MV-4-11 (cell line): ENCODE measurements at places on chromosomes 1 and 21.

DNA sequence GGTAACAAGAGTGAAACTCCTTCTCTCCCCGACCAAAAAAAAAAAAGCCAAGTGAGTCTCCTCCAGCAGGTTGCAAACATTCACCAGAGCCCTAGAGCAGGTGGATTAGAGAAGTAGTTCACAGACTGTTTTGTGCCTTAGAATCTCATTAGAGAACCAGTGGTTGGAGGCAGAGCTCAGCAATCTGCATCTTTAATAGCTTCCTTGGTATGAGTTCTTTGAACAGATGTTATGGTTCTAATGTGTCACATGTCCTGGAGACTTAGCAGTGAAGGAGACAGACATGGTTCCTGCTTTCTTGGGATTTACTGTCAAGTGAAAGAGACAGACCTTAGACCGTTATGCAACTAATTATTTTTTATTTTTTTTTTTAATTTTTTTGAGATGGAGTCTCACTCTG lies 26.8 kb downstream of the SESN2 start:
- DNase-seq: peak; percentile 71

DNA sequence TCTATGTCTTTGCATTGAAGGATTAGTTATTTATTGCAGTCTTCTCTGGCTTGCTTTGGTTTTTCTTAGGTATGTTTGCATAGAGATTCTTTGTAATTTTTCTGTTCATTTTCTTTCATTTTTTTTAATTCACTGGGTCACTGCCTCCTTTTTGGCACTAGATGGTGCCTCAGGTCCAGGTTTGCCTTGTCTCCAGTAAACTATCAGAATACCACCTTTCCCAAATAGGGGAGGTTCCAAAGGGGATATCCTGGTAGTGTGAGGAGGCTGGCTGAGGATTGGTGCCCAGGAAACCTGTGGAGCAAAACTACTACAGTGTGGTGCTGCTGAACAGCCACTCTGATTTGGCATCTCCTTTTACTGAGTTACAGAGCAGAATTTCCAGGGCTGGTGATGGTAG lies 257.1 kb downstream of the KCTD3 start:
- DNase-seq: no peak

- DNase-seq: no peak
Observed at GRCh38 chr1:110076789-110077500, 6.5 kb upstream of the ALX3 start.

DNA sequence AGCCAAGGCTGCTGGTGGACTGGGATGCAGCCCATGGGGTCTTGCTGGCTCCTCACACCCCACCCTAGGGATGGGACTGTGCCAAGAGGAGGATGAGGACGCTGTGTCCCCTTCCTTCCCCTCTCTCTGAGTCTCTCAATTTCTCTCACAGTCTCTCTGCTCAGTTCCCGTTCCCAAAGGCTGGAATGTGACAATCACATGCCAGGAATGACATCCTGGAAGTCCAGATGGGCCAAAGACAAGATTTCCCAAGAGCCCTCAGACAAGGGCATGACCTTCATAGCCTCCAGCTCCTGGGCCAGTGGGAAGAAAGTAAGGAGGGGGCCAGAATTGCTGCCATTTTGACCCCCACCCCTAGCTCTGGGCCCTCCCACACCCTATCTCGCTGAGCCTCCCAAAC lies 7.6 kb upstream of the CDCP2 start:
- no peak for DNase-seq

GRCh38 chr1:96688767-96689166 lies 32.8 kb upstream of the PTBP2 start:
- peak; percentile 57 for DNase-seq

DNA sequence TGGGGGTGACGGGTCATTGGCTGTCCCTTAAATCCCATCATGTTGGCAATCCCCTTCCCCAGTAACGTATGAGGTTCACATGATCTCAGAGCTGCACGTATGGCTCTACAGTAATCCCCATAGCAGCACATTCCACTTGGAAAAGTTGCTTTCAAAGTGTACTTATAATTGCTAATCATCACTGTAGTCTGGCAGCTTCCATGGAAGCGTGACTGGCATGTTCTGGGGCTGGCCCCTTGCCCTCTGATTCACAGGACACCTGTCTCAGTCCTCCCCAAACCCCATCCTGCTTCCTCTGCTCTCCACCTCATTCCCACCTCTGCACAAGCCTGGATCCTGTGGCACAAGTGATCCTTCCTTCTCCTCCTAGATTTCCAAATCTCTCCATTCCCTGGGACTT lies 102.2 kb downstream of the TSEN15 start:
- DNase-seq: no peak

GRCh38 chr21:45104560-45104959 lies 30.2 kb downstream of the ADARB1 start:
- no peak for DNase-seq
